ENCODE measurements at places on chromosomes 6 and 20. TPM values are rescaled to one million over a fixed set of nuclear protein-coding genes. Genes with fewer than 3 reads are reported as not detected.

Gene PRSS35
- 3.7 TPM for total RNA-seq

Gene DEFB114
- total RNA-seq, result not detected

Gene NANP
- 5.3 TPM for total RNA-seq

Gene AVP
- total RNA-seq, result not detected

Gene BRPF3
- total RNA-seq, result 9.4 TPM

Gene ZNF512B
- total RNA-seq, result 6.3 TPM

Data from epithelial cell of alveolus of lung (primary cell).